ENCODE measurements at places on chromosomes 6 and 20. TPM values are rescaled to one million over a fixed set of nuclear protein-coding genes. Genes with fewer than 3 reads are reported as not detected.

GRCh38 chr20:22502731-22503191 is 81.6 kb downstream of the FOXA2 start:
- no peak for DNase-seq

- no peak for DNase-seq
Measured at GRCh38 chr6:93300661-93301060, 118.7 kb downstream of the EPHA7 start.

DNA sequence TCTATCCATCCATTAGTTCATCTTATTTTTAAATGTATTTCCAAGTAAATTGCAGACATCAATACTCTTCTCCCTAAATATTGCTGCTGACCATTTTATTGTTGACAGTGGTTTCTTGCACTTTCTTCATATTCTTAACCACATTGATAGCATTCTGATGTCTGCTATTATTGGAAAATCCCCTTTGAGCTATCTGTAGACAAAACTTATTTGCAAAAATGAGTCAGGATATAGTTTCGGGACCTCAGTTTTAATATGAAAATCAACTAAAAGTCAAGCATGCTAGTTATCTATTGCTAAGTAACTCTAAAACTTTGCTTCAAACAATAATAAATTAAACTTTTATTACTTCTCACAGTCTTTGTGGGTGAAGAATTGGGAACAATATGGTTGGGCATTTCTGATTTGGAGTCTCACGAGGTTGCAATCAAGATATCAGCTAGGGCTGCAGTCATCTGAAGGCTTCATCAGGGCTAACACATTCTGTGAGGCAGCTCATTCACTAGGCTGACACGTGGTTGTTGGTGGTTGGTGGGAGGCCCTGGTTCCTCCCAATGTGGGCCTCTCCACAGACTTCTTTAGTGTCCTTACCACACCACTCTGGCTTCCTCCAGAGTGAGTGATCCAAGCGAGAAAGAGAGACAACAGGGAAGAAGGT is 32.7 kb downstream of the CD109 start:
- no peak for DNase-seq

SYNDIG1 gene
- polyA plus RNA-seq, result not detected

GSTA3 gene
- polyA plus RNA-seq, result not detected

- DNase-seq, result no peak
Measured at GRCh38 chr6:105851113-105851580, 235.0 kb upstream of the PRDM1 start.

TDRD6 gene
- polyA plus RNA-seq, result 0.01 TPM

DNA sequence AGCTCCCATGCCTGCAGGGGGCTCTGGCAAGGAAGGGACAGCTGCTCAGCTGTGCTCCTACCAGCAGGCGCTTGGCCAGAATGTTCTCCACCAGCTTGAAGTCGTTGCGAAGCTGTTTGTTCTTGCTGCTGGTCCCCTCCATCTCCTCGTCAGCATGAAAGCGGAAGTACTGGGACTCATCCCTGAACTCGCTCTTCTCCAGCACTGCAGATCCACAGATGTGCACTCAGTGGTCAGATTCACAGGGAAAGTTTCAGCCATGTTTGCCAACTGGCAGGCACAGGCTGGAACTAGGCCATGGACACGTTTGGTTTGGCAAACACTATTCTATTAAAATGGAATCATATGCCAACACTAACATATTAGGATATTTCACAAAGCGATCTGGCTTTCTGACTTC is 167.9 kb downstream of the PREX1 start:
- DNase-seq, result no peak

- no peak for DNase-seq
Measured at GRCh38 chr20:62506791-62507190, 31.0 kb upstream of the GATA5 start.

KIF25 gene
- not detected for polyA plus RNA-seq

KIAA0408 gene
- polyA plus RNA-seq, result not detected

DNA sequence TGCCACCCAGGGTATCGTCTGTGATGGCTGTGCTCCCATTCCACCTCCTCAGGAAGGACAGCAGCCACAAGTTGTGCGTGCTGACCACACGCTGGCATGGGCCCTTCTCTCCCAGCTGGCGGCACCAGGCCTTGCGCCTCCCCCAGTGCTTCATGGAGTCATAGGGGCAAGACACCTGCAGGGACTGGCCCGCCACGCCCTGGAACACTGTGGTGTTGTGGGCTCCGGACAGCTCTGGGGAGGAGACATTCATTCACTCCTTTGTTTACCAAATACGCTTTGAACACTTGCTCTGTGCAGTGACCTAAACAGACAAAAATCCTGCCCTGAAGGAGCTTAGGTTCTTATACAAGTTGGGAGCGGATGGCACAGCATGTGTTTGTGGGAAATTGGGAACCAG is 1.5 kb downstream of the TREM2 start:
- DNase-seq, result peak; percentile 62

ANKRD66 gene
- polyA plus RNA-seq, result not detected

GRCh38 chr20:9112541-9113515 is 43.9 kb downstream of the PLCB4 start:
- DNase-seq, result no peak

DNA sequence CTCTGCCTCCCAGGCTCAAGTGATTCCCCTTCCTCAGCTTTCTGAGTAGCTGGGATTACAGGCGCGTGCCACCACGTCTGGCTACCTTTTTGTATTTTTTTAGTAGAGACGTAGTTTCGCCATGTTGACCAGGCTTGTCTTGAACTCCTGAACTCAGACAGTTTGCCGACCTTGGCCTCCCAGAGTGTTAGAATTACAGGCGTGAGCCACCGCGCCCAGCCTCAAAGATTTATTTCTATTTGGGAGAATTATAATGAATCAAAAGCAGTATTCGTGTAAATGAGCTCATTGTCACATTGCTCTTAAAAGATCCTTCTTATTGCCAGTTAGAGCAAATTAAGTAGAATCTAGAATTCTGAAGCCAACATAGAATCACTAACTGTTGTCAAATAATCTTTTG is 9.4 kb upstream of the ZNF343 start:
- no peak for DNase-seq

DNA sequence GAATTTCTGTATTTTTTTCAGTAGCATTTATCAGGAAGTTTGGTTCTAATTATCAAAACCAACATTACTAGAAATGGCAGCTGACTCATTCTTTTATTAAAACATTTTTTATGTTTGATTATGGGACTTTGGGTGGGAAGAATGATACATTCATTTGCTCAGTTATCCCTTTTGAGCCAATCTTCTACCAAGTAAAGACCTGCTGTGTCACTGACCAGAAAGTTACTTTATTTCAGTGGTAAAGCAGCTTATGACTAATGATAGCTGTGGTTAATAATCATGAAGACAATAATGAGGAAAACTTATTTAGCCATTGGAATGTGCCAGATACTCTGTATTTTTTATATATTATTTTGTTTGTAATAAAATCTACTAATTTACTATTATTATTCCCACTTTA is 142.3 kb downstream of the FARS2 start:
- DNase-seq, result no peak

GRCh38 chr20:11045412-11046175 is 371.8 kb upstream of the JAG1 start:
- DNase-seq, result no peak

GRCh38 chr6:51929934-51930574 is 157.4 kb downstream of the PKHD1 start:
- no peak for DNase-seq

DNA sequence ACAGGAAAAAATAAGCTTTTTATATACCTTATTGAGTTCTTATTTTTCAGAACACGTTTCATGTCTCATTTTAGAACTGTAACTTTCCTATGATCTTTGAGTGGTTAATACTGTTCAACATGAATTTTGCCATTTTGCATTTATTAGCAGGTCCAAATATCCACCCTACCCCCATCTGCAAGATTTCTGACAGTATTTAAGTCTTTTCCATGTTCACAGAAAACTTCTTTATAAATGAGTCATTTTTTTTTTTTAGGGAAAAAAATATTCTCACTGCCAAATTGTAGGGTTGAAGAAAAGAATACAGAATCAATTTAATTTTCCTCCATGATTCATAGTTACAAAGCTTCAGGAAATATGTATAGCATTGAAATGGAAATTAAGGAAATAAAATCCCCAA is 101.8 kb downstream of the COL21A1 start:
- DNase-seq, result no peak

DNA sequence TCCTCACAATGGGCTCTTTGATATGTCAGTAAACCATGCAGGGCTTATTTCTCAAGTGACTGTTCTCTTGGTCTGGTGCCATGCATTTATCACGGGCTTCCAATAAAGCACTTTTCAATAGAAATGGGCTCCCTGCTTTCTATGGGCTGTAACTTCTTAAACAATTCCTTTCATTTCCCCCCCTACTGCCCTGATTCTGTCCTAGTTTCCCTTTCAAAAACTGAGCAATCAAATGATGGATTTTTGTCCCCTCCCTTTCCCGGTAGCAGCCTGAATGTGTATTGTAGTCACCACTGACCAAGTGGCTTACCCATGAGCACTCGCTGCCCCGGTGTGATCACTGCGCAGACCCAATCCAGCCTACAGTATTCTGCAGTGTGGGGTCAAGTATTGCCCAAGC is 13.9 kb downstream of the RPS10 start:
- no peak for DNase-seq

All from foreskin keratinocyte (primary cell).